ENCODE measurements at places on chromosomes 4 and X.
A peak's percentile ranks its signal among the peaks of the same experiment; 100 is the strongest.

DNA sequence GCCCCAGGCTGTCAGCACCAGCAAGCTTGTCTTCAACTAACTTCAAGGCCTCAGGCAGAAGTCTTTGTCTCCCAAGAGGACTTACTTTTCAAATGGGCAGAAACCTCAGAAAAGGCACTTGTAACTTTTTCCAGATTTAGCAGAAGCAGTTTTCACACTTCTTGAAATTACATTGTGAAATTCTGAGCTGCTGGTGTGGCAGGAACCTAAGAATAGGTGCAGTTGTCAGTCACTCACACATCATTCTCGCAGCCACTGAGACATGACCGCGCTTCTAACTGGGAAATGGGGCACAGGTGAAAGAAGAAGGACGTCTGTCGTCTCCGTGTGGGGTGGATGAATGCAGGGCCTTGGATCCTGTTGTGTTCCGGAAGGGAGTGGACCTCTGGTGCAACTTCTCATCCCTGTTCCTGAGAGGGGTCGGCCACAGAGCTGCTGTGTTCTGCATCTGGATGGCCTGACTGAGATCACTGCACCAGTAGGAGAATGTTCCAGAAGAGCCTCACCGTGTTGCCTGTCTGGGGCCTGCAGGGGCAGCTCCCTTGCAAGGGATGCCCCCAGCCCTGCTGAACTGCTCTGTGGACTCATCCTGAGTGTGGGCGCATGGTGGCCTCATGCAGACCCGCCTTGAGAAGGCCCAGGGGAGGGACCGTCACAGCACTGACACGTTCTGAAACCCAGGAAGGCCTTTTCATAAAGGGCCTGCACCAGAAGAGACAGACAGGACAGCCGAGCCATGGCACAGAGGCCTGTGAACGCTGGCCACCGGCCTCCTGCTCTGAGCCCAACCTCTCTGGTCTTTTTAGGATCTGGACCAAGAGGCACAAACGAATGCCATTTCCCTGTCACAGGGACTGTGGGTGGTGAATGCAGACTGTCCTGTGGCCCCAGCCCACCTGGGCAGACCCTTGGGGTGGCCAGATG is 18.7 kb downstream of the NAT8L start:
- no peak for DNase-seq

DNA sequence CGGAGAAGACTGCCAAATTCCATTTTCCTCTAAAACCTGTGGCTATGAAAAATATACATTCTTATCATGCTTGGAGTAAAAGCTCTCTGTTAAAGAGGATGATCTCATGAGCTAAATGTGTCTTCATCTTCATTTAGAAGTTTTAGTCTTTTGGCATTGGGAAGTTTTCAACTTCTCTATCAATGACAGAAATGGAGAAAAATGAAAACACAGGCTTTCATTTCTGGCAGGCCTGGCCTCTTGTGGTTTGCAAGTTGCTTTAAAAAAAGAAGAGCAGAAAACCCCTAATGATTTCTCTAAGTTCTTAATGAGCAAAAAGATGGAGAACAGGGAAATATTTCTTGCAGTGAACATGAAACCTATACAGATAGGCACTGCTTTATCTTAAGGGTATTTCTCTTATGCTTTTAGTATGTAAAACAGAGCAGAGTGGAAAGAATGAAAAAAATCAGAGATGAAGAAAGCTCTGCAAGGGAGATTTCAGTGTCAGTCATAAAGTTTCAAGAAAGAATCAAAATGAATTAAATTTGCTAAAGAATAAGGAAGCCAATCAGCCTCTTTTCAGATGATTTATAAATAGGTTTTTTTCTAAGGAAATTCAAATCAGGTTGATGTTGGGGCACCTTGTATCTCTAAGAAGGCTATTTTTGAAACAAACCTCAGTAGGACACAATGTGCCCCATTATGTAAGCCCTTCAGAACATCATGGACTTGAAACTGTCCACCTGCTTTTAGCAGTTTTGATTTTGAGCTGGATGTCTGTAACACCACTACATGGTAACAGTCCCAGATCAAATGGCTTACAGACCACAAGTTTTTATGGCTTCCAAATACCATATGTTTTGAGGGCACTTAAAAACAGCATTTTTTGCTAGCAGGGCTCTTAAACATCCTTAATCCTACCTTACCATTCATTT is 225.0 kb downstream of the GRIA3 start:
- DNase-seq: no peak

DNA sequence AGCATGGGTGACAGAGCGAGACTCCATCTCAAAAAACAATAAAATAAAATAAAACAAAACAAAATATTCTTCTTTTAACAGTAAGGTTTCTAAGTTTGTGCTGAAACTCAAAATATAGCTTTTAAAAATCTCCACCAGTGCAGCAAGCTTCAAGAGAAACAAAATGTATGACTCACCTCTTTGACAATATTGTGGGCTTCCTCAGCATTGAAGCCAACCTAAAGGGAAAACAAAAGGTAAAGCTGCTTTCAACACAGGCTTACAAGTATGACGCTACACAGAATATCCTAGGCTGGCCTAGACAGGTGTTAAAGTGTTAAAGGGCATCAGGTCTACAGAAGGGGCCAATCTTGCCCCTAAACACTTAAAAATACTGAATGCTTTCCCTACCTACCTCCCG is 1.2 kb downstream of the DYNLT3 start:
- peak; percentile 56 for DNase-seq

- DNase-seq: no peak
These were observed 52.1 kb upstream of the MSANTD1 start for GRCh38 chr4:3196670-3197359.

Data from DMS53 (cell line).